H7 (cell line): ENCODE measurements at places on chromosomes 11 and 22. TPM values are rescaled to one million over a fixed set of nuclear protein-coding genes. Genes with fewer than 3 reads are reported as not detected.

DNA sequence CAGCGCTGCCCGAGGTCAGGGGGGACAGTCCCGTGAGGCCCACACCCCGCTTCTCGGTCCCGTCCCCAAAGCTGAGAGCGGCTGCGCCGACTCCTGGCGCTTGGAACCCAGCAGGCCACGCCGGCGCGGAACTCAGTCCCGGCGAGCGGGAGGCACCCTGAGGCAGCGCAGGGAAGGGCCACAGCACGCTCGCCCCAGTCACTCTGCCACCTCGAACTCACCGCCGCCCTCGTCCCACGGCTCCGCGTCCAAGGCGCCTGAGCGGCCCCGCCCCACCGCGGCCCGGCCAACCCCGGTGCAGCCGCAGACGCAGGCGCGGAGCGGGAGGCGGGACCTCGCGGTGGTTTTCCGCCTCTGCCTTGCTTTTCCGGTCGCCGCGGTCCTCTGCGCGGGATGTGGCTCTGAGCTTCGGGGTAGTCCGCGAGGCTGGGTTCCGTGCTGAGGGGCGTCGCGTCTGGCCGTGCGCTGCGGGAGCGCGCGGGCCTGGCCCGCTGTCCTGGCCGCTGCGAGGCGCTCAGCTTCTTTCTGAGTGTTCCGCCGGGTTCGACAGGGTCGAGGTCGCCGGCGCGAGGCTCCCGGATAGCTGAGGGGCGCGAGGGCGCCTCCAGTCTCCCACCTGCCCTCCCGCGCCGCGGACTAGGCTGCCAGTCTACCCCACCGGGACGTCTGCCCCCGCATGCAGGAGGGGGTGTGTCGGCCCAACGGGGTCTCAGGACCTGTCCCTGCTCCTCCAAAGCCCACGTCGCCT is at the start of gene CDPF1:
CDPF1 (minus strand) TSS at position 259 of the 748 bp plus-strand sequence. CDS start 2,009 bp downstream, outside the sequence.
- peak; percentile 97 for DNase-seq

DNA sequence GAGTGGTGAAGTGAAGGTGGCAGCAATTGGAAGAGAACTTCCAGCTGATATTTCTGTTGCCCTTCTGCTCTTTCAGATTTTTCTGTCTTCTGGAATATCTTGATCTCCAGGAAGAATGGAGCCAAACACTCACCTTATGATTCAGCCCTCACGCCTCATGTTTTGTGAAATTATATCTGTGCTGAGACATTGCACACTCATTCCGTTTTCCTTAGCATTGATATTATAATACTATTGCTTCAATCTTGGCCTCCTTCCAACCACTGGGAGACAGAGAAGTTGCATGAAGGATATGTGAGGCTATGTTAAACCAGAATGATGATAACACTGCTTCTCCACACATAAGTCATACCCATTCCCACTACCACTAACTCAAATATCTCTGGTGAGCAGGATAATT is 177.9 kb downstream of the ETS1 start:
- no peak for DNase-seq

- DNase-seq = peak; percentile 94
These were observed 1.4 kb downstream of the ASCL2 start for GRCh38 chr11:2268729-2269600.

LSP1 gene
- total RNA-seq = 0.35 and 2.0 TPM in 2 replicates

TMA7B gene
- not detected in 2 replicates for total RNA-seq

RASSF10 gene
- 2.1 and 4.8 TPM in 2 replicates for total RNA-seq

GUCY1A2 gene
- total RNA-seq = 0.26 and 0.55 TPM in 2 replicates

- DNase-seq = no peak
These were observed 5.3 kb upstream of the CD44 start for GRCh38 chr11:35133656-35134055.

DNA sequence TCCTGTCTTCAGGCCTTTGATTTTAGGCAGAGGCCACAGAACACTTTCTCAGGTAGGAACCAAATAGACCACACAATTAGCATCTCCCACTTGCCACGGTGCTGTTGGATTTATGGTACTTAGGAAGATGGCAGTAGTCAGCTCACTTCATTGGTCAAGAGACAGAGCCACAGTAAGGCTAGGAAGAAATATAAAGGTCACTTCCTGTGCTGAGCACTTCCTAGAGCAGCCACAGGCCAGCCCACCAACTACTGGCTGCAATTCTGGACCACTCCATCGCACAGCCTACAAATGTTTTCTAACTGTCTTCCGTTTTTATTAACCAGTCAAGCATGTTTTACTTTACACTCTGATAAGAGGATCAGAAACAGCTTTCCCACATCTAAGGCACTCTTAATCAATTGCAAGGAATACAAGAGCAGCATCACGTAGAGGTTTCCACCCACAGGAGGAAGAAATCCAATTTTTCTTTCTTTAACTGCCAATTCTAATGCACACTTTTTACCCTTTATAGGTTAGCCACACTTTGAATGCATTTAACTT is 54.7 kb downstream of the ABTB2 start:
- no peak for DNase-seq

DNA sequence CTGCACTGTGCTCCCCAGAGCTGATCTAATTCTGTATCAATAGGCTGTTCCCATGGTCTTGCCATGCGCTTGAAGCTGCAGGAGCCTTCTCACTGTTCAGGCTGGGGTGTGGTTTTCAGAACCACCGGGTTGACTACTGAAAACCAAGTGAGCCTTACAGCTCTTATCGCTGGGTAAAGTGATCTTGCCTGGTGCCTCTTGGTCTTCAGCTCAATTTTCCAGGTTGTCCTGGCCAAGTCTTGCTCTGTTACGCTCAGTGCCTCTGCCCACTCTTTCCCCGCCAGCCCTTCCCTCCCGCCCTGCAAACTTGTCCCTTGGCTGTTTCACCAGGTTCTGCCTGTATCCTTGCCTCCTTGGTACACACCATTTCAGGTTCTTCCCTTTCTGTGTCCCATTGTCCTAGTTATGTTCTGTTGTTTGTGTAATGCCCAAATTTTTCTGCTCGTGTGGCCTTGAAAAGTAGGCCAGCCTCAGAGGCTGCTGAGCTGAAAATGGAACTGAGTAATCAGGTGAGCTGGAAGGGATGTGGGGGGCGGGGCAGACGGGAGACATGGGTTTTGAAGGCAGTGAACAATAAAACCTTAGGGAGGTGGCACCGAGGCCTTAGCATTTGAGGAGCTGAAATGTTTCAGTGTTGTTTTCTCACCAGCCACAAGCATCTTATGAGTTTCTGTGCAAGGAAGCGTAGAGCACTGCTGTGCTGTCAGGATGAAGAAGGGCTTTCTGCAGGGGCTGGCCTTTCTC is 11.2 kb downstream of the PEX26 start:
- DNase-seq = no peak

DNA sequence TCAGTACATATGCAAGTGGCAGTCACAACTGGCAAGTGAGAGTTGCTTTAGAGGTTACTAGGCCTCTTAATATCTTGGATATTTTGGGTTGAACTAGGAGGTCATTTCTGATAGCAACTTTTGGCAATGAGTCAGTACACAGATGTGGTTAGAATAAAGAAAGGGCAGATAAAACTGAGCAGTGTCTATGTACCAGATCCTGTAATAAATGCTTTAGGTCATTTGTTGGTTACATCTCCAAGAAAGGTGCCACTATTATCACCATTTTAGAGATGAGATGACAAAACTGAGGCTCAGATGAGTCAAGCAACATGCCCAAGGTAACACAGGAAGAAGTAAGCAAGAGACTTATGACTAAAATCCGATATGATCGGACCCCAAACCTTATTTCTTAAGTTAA is 25.0 kb downstream of the MAML2 start:
- DNase-seq = no peak

YAP1 gene
- total RNA-seq = 76.2 and 80.5 TPM in 2 replicates

TMPRSS4 gene
- total RNA-seq = 0.38 TPM in 1 of 2 replicates, not detected in the other

DNA sequence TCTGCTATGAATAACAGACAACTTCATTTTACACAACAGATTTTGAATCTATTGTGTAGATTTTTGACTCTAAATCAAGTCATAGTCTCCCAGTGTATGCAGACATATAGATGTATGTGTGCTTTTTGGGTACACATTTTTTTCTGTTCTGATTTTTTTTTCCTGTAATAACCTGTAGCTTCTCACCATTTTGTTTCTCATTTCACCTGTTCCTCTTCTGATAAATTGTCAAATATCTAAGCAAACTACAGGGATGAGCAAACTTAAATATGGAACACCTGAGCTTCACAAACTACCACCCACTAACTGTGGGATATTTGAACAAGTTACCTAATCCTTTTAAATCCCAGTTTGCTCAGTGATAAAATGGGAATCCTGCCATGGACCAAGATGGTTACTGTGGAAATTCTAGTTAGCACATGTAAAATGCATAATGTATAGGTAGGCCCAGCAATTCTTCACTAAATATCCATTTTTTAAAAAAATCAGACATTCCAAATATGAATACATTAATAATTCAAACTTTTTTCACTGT is 15.7 kb downstream of the LGR4 start:
- no peak for DNase-seq

C11orf97 gene
- not detected in 2 replicates for total RNA-seq

DNA sequence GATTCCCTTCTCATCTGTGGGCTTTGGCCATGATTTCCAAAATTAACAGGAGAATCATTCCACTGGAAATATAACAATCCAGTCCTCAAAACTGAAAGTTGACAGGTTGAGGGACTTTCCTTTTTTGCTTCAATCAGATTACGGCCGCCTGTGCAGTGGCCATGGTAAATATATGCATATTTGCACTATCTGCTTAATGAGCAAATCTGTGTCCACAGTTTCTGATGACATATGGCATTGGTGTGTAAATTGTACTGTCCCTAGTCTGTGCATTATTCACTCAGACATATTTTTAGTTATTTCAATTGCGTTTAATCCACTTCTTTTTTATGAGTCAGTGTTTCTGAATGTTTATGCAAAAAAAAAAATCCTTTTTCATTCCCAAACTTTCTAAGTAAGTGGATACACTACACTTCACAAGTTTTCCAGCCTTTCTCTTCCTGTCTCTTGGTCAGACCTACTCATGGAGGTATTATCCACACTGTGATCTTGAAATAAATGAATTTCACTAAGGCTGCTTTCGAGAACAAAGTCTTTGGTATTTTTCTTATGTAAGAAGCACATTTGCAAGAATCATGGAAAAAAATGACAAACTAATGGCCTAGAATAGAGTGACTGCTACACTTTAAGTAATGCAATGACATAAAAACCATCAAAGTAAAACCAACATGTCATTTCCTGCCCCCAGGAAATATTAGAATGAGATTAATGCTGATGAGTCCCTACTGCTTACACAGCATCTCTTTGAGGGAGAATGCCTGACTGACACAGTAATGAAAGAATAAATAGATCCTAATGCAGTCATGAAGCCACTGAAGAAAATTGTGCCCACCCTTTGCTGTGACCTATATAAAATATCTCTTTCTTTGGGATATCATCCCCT is 76.4 kb upstream of the MTNR1B start:
- DNase-seq = no peak

- peak; percentile 82 for DNase-seq
These were observed 30.0 kb upstream of the TCF20 start for GRCh38 chr22:42300259-42301076.

C11orf58 gene
- total RNA-seq = 118 and 127 TPM in 2 replicates

FGF19 gene
- 36.7 and 42.8 TPM in 2 replicates for total RNA-seq

LIN7C gene
- total RNA-seq = 36.3 and 43.7 TPM in 2 replicates

DNA sequence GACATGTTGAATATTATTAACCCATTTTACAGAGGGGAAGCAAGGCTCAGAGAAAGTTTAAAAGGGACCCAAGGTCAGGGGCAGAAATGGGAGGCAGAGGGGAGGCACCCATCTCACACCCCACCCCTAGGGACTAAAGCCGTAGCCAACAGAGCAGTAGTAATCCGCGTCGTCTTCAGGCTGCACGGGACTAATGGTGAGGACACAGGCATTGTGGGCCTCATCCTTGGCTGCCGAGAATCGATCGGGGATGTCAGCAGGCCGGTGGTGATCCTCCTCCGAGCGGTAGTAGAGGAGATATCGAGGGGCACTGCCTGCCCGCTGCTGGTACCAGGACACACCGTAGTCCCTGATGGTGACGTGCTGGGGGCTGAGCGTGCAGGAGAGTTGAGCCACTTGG is 1.5 kb downstream of the VPREB3 start:
- no peak for DNase-seq

TRIM29 gene
- 0.17 TPM in 1 of 2 replicates, not detected in the other for total RNA-seq

- DNase-seq = no peak
These were observed 43.1 kb downstream of the KCNC1 start for GRCh38 chr11:17777738-17778091.

DNA sequence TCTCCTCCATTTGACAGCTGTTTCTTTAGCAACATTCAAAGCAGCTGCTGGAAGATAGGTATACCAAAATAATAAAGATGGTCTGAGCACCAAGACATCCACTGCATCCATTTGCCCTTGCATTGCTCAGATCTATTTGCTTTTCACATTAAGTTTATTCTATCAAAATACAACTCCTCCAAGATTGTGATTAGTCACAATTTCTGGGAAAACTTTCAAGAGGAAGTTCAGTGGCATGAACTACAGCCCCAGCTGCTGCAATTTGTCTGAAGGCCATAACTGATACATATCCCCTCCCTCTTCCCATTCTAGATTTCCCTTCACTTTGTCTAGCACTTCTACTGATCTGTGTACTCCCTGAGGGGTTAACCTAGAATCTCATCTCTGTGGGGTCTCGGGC is 117.5 kb upstream of the CEP126 start:
- no peak for DNase-seq

GRCh38 chr11:115269191-115269950 is 234.8 kb downstream of the CADM1 start:
- DNase-seq = no peak

SEZ6L gene
- 0.83 and 1.1 TPM in 2 replicates for total RNA-seq

GRCh38 chr11:73475549-73476095 is 99.4 kb downstream of the RELT start:
- no peak for DNase-seq

- DNase-seq = no peak
These were observed 26.1 kb downstream of the CSTF3 start for GRCh38 chr11:33135216-33135615.

MS4A6A gene
- not detected in 2 replicates for total RNA-seq

- no peak for DNase-seq
These were observed 50.7 kb upstream of the LYVE1 start for GRCh38 chr11:10619131-10619680.

DNA sequence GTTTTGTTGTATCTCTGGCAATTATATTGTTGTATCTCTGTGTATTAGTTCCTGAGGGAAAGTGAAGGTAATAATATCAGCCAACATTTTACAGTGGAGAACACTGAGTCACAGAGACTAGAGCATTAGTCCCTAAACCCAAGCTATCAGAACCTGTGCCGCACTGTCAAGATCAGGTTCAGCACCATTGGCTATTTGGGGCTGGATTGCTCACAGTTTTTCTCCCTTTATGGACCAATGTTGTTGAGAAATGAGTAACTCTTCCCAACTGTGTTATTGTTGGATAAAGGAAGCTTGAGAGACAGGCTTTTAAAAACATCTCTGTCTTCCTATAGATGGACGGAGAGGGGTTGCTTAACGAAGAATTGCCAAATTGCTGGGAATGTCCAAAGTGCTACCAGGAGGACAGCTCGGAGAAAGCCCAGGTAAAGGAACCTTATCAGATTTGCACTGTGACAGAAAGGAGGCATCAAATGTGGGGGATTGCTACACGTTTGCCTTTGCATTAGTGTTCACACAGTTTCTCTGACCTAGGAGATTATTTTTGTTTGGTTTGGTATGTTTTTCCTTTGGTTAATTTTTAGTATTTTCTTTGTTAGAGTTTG is 18.2 kb upstream of the GRK2 start:
- DNase-seq = peak; percentile 2

MUC15 gene
- total RNA-seq = not detected in 2 replicates

GRCh38 chr11:32918427-32918826 is 25.8 kb downstream of the QSER1 start:
- no peak for DNase-seq

- DNase-seq = no peak
These were observed 19.9 kb downstream of the TRIOBP start for GRCh38 chr22:37716708-37717107.

RAG2 gene
- total RNA-seq = not detected in 2 replicates
